Gastroesophageal sphincter (tissue), 4 donors: ENCODE measurements at places on chromosomes 5 and 9. TPM values are rescaled to one million over a fixed set of nuclear protein-coding genes. Genes with fewer than 3 reads are reported as not detected.

DNA sequence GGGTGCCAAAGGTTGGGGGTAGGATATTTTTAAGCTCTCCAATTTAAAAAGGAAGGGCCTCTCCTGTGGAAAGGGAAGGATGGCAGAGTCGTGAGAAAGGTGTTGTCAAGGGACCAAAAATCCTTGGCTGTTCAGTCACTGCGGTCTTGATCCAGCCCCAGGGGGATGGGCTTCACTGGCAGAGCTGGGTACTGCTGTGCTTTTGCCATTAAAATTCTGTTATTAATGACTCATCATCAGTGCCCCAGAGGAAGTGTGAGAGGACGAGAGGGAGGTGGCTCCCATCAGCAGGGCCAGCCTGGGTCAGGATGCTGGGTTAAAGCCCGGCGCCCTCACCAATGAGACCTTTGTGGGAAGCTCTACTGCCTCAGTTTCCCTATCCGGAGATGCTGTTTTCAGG, 16.7 kb downstream of the PCDH12 start:
- peak; percentile 43 for ATAC-seq

Gene RASGRF2
- total RNA-seq: 5.4 TPM

Gene SEMA6A
- total RNA-seq: 10.9 TPM

- ATAC-seq: no peak
Measured at GRCh38 chr5:152568016-152568415, 162.9 kb upstream of the NMUR2 start.

Gene DMRT3
- total RNA-seq: not detected

DNA sequence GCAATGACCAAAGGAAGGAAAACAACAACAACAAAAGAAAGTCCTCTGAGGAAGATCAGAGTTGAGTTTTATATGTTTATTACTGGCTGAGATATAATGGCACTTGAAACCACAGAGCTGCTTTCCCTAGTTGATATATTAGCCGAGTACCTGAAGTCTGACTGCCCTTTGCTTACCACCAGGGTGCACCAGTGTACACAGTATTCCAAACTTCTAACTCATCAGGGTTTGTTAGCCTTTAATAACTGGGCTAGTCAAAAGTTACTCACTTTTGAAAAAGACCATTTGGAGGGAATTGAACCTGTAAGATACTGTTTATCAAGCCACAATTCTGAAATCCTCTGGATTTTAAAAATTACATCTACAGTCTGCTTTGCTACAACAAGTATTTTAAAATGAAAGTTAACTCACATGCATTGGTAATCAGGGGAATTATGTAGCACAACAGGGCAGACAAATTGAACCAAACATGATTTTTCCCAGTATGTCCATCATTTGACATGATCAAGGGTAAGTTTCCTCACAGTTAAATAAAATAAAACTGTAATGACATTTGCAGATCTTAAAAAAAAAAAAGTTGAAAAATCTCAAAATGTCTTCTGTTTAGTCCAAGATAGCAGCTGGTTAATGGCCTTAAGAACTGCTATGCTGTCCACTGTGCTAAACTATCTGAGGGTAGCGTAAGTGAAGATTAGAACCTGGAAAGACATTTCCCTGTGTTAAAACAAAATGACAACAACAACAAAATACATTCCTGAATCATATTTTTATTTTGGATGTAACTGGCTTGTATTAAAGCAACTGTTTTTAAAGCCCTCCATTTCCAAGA, 57.3 kb upstream of the C6 start:
- ATAC-seq: peak; percentile 72

Gene CRHBP
- 2.3 TPM for total RNA-seq

GRCh38 chr5:116453988-116454411, 120.6 kb downstream of the SEMA6A start:
- no peak for ATAC-seq

DNA sequence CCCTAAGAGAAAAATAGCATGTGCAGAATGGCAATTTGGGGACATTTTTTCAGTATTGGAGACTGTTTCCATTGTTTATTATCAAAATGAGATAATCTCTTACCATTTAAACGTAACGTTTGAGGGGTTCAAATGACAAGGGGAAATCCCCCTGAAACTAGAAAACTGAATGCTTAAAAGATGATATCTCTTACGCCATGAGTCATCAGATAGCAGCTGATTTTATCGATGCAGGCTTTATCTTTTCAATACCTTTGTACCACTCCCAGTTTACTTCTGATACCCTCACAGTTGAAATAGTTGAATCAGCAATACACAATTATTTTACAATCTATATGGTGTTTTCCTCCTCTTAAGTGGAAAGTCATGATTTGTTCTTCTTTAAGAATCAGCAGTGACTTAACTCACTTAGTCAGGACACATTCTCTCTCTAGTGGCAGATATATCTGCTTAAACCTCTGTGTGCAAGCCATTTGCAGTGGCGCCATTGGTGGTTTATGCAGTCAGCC, 29.2 kb downstream of the OSMR start:
- ATAC-seq: no peak

Gene ADCY2
- total RNA-seq: 5.8 TPM

- ATAC-seq: no peak
Measured at GRCh38 chr5:55344392-55344992, 36.7 kb downstream of the MTREX start.

Gene STK32A
- total RNA-seq: 2.6 TPM

Gene PCDHGA3
- total RNA-seq: 1.3 TPM

GRCh38 chr5:160250226-160250625, 20.9 kb downstream of the FABP6 start:
- no peak for ATAC-seq

Gene DBH
- total RNA-seq: not detected

DNA sequence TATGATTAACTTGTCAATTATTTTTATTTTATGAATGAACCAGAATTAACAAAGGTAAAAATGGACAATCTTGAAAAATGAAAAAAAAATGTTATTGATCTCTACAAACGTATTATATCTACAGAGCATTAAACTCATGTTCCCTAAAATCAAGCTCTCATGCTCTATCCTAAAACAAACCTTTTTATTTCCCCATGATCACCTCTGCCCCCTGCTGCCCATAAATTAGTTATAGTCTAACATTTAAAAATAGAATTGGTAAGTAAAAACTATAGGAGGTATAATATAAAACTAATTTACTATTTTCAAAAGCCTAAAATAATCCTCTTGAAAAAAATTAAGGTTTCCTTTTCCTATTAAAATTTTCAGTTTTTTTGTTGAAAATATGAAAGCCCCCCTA, 168.0 kb upstream of the POU5F2 start:
- ATAC-seq: no peak

GRCh38 chr5:41751867-41752266, 118.4 kb downstream of the OXCT1 start:
- no peak for ATAC-seq

GRCh38 chr9:136104488-136104800, 9.4 kb upstream of the NACC2 start:
- ATAC-seq: no peak

- no peak for ATAC-seq
Measured at GRCh38 chr9:38159599-38159998, 90.6 kb upstream of the SHB start.

GRCh38 chr5:107149243-107150005, 521.3 kb downstream of the EFNA5 start:
- ATAC-seq: no peak

- no peak for ATAC-seq
Measured at GRCh38 chr9:127693143-127693542, 13.6 kb upstream of the CFAP157 start.

- no peak for ATAC-seq
Measured at GRCh38 chr5:65461490-65461889, 20.2 kb downstream of the ADAMTS6 start.

Gene SCGB3A2
- total RNA-seq: not detected

DNA sequence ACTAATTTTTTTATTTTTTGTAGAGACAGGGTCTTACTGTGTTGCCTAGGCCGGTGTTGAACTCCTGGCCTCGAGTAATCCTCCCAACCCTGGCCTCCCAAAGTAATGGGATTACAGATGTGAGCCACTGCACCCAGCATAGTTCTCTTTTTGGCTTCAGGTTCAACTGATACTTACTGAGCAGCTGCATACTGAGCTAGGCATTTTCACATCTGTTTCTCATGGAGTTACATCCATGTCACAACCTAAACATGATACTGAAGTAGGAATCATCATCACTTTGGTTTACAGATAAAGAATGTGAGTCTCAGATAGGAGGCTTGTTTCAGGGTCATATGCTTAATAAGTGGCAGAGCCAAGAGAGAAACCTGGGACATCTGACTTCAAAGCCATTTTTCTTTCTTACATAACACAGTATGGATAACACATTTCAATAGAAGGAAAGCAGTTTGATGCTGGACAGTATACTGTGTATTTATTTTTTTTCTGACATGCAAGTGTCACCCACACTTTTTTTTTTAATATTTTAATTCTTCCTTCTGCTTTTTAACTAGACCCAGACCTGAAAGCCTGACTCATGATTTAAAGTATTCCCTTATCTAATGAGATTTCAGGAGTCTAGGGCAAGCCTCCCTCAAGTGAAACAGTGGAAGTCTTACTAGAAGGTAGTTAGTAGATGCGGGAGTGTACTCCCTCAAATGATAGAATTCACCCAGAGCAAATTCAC, 90.8 kb downstream of the HACD4 start:
- ATAC-seq: peak; percentile 16

Gene SLCO4C1
- total RNA-seq: 0.12 TPM

Gene OBP2B
- not detected for total RNA-seq

- ATAC-seq: no peak
Measured at GRCh38 chr5:95701074-95701473, 18.3 kb upstream of the SPATA9 start.

DNA sequence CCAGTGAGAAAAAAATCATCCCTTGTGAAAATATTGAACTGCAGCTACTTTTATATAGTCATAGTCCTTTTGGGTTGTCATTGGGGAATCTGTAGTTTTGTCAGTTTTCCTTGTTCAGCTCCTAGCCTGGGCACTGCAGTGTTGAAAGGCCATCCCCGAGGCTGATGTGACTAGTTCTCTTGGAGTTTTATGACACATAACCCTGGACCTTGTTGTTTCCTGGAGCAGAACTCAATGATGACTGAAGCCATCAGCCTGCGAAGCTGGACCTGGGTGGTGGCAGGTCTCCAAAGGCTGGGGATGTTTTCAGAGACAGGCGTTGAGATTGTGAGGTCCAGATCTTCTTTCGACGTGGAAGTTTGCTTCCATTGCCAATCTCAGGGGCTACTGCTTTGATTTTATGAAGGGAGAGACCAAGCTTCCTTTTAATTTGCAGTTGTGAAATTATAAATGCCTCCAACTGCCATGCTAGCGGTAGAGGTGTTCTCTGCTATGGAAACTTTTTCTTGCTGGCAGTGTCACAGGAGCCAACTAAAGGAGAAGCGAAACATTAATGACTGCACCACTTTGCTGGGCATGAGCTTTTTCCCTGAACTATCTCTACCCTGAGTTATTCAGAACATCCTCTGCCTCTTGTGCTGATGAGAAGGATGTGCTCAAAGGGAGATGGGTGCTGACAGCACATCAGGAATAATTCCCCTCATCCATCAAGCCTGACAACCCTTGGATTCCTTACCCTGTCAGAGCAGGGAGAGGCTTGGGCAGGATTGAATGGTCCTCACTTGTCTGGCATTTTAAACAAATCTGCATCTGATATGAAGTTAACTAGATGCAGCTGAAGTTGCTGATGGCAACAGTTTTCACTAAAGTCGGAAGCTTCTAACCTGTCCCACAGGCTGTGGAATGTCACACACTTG, 209.6 kb downstream of the MAST4 start:
- no peak for ATAC-seq

- ATAC-seq: no peak
Measured at GRCh38 chr5:4906786-4907185, 233.3 kb upstream of the ADAMTS16 start.

Gene IFNA21
- total RNA-seq: not detected

Gene SLC36A2
- not detected for total RNA-seq

- no peak for ATAC-seq
Measured at GRCh38 chr9:88753691-88754367, 218.9 kb downstream of the NXNL2 start.

- no peak for ATAC-seq
Measured at GRCh38 chr9:83503866-83504265, 34.3 kb downstream of the FRMD3 start.

Gene FOXD4L3
- not detected for total RNA-seq

DNA sequence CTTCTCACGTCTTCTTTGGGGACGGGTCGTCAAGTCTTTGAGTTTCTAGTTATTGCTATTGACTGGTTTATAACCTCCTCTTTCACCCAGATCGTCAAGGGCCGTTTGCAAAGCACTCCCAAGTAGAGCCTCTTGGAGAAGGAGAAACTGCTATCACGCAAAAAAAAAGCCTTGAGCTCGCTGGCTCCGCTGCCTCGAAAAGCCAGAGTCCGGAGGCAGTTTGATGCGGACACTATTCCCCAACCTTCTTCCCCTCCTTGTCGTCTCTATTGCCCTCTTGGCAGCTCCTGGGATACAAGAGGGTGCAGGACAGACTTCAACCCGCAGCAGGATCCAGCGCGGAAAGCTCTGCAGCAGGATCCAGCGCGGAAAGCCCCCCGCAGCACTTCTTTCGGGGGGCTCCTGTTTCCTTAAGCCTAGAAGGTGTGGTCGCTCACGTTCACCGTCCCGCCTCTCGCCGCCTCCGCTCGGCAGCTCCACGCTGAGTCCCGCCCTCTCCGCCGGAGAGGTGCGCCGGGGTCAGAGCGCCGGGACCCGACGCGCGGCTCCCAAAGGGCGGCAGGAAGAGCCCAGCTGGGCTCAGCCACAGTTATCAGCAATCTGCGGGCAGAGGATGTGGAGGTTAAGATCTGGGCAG, at the start of gene PCDHAC1:
Gene PCDHAC1, plus strand, starts transcription at position 494 of the 637 bp plus-strand sequence. CDS start 594 bp downstream, outside the sequence.
- ATAC-seq: peak; percentile 74

Gene ZNF354B
- total RNA-seq: 20.7 TPM

GRCh38 chr9:37953775-37954437, 50.0 kb upstream of the SLC25A51 start:
- ATAC-seq: peak; percentile 67

GRCh38 chr5:135571902-135572301, 6.9 kb downstream of the CXCL14 start:
- ATAC-seq: no peak

Gene SPATA31D1
- not detected for total RNA-seq

Gene CCL27
- total RNA-seq: not detected

DNA sequence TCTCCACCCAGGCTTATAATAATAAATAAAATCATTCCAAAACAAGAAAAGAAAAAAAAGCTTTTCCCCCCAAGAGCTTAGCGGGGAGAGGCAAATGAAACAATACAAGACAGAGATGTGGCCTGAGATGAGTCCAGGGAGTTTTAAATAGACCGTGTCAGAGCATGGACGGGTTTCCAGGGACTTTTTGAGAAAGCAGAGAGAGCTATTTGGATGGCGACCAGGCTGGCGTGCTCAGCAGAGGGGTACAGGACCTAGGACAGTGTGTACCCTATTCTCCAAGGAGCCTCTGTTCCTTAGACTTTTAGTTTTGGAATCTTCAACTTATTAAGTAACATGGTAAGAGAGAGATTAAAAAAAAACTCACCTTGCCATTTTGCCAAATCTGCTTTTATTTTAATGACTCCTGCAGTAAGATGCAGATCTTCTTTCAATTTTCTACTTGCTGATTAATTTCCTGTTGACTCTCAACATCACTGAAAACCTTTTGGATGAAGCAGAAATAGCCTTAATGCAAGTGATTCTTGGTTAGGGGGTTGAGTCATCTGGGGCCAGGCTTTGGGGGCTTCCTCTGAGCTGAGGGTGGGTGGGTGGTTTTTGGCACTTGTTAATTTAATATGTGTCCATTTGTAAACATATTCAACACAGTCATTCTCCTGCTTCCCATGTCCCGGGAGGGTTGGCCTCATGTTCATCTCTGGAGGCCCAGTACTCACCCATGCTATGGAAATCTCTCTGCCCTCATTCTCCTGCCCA, 49.6 kb upstream of the OSMR start:
- ATAC-seq: peak; percentile 80

GRCh38 chr5:73673161-73673591, 47.2 kb downstream of the ARHGEF28 start:
- ATAC-seq: peak; percentile 60

Gene DPM2
- total RNA-seq: 9.8 TPM
